Natural killer cell (primary cell): ENCODE measurements at places on chromosomes 7 and 10.

- no peak for DNase-seq
Observed at GRCh38 chr7:140518370-140519006, 39.2 kb upstream of the MKRN1 start.

DNA sequence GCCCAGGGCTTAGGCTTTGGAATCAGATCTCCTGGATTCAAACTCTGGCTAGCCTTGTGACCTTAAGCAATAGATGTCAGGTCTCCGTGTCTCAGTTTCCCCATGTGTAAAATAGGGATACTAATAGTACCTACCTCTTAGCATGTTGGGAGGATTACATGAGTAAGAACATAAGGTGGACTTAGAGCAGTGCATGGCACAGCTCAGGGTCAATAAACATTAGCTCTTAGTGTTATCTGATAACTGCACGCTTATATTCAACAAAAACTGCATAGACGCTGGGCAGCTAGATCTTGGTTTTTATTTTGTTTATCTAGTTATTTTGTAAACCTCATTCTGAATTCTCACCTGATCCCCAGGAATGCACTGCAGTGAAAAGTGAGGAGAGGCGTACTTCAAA, 17.2 kb downstream of the TBXAS1 start:
- DNase-seq = no peak

DNA sequence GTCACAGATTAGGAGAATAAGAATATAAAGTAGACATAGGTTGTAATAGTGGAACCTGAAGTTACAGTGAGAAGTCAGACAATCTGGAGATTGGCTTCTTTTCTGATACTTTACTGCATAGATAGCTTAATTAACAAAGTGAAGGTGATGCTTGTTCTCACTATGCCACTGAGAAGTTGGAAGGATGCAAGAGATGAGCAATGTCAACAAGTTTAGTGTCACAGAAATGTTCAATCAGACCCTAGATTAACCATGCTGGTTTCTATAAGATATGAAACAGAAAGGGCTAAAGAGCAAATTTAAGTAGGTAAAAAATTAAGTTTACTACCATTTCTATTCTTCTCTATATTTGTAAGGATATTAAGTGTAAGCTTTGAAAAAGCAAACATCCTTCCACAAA, 838.6 kb upstream of the SORCS1 start:
- DNase-seq = no peak

- peak; percentile 6 for DNase-seq
Observed at GRCh38 chr7:79453558-79454360, at the start of gene MAGI2. Gene MAGI2, minus strand, starts transcription at chr7:79453667. Its CDS starts 347 bp downstream, at chr7:79453320.

DNA sequence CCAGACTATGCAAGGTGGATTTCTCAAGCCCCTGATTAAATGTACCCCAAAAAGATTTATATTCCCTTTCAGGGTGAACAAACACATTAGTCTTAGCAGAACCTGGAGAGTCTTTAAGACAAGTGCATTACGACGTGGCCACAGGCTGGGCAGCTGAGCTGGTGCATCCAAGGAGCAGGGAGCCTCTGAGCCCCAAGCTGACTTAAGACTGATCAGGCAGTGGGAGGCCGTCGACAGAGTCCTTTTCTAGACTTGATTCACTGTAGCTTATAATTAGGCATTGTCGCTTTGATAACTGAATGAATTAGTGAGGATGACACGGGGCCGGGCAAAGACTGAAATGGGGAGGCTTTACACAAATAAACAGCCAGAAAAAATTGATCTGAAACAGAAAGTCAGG, 353.2 kb downstream of the GPAM start:
- DNase-seq = no peak

DNA sequence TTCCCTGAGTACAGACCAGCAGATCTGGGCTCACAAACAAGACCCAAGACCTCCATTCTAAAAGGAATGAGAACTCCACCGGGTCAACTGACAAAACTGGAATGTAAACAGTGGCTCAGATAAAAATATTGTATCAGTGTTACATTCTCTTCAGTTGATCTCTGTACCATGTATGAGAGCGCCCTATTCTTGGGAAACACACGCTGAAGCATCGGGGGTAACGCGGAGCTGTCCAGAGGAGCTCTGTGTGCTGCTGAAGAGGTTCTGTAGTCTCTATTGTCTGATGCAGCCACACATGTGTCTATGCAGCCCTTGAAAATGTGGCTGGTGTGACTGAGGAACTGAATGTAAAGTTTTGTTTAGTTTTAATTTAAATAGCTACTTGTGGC, 39.7 kb downstream of the HIPK2 start:
- no peak for DNase-seq

DNA sequence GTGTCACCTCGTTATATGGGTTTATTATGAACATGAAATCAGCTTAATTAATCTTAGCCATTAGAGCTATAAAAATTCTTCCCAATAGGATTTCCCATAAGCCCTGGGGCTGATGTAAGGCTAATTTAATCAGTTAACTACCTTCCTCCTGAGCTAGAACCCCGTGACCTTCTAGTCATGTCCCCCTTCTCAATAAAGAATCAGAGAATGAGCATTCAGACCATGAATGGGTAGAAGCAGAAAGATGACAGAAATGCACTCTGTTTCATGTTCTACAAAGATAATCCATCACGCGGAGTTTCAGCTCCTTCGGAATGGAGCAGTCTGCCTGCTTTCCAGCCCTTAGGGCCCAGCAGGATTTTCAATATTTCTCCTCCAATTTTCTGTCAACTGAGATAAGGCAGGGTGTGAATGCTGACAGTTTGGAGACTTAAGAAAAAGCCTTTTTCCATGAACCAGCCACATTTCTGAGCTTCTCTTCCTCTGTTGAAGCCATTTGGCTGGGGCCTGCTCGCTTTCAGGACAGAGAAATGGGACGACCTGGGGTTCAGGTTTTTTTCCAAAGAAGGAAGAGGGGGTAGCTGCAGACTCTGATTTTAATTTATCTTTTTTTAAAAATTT, 211.0 kb downstream of the NEBL start:
- no peak for DNase-seq
